Breast epithelium (tissue), 4 donors: ENCODE measurements at places on chromosomes 11 and 22.

GRCh38 chr11:118342503-118343161 lies at the start of gene CD3D:
TSS of gene CD3D (minus strand) at chr11:118342705. CDS start at chr11:118342607, 98 bp downstream.
- no peaks in the 10 kb centered on the region for H3K4me1 ChIP-seq
- H3K4me3 ChIP-seq = no peak within 1 kb of the TSS
- no peak within 1 kb of the TSS for H3K27ac ChIP-seq
- DNase-seq = no peak

DNA sequence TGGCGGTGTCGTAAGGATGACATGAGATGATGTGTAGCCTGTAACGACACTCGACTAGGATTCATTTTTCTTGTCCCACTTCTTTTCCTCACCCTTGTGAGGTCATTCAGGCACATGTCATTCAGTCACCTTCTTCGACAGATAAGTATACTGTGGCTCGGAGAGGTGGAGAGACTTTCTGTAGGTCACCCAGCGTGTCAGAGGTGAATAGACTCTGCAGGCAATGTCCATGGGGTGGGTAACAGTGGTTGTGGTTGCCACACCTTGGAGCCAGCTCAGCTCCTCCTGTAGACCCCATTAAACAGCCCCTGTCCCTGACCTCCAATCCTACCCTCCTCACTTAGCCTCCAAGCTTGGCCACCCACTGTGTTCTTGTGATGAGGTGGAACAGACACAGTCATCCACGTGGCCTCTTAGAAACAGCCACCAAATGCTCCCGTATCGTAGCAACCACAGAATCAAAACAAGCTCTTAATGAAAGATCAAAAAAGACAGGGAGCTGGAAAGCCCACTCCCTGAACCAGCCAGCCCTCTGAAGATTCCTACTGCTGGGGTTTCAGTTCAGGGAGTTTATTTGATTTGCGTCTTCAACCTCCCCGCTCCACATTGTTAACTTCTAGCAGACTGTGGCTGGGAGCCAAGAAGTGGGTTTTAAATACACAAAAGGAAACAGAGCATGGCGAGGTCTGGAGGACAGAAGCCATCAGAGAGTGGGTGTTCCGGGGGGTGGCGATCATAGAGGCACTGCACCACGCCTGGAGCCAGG lies 89.0 kb upstream of the GRK3 start:
- DNase-seq = no peak
- no peak overlapping the region for H3K4me3 ChIP-seq
- H3K27ac ChIP-seq = peak overlapping the region; percentile 15
- peaks cover 3% of the 10 kb centered on the region for H3K4me1 ChIP-seq
- no peaks in the 10 kb centered on the region for H3K36me3 ChIP-seq

DNA sequence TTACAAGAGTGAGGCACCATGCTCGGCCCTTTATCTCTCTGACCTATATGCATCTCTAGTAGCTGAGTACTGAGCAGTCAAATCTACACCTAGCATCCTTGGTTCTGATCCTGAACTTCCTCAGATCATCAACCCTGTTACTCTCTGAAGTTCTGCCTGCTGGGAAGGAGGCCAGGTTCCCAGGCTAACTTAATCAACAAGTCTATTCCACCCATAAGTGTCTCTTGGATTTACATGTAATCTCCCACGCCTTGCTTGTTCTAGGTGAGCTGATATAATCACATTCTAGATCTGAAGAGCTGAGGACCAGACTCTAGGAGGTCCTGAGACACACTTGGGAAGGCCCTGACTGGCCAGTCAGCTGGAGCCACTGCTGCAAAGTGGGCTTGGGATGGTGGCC lies 22.1 kb downstream of the CABP7 start:
- no peaks in the 10 kb centered on the region for H3K4me1 ChIP-seq
- no peaks in the 10 kb centered on the region for H3K36me3 ChIP-seq
- no peak overlapping the region for H3K4me3 ChIP-seq
- DNase-seq = no peak
- no peaks in the 10 kb centered on the region for H3K27me3 ChIP-seq
- H3K27ac ChIP-seq = no peak overlapping the region

DNA sequence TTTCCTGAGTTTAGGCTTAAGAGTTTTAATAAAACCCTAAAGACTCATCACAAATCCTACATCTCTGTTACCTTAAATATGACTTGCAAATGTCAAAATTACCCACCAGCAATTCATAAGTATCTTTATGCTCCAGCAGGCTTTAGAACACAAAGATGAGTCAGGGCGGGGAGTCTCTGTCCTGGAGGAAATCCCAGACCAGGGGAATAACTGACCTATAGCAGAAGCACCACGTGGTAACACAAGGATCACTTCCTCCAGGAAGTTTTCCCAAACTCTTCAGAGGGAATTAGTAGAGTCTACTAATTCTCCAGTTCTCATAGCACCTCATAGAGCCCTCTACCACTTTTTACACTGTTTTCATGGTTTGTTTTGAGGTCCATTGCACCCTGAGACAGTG lies 217.0 kb downstream of the NAV2 start:
- H3K4me1 ChIP-seq = peaks cover 5% of the 10 kb centered on the region
- H3K27me3 ChIP-seq = no peaks in the 10 kb centered on the region
- no peak overlapping the region for H3K4me3 ChIP-seq
- no peaks in the 10 kb centered on the region for H3K36me3 ChIP-seq
- no peak for DNase-seq

DNA sequence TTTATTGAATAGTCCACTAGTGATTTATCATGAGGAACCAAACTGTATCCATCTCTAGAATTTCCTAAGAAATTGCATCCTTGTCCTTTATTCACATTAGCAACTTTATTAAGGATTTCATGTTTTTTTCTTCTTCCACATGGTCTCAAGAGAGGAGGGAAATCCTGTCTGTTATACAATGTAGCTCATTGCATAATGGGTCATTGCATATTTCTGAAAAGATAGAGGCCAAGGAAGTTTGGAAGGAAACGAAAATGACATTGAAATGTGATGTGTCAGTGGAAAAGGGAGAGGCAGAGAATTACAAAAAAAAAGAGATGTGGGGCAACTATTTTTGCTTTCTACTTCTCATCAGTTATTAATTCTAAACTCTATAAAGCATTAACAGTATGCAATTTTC lies 353.1 kb downstream of the METTL15 start:
- H3K36me3 ChIP-seq = no peaks in the 10 kb centered on the region
- no peaks in the 10 kb centered on the region for H3K27me3 ChIP-seq
- no peaks in the 10 kb centered on the region for H3K4me1 ChIP-seq
- no peak overlapping the region for H3K4me3 ChIP-seq

DNA sequence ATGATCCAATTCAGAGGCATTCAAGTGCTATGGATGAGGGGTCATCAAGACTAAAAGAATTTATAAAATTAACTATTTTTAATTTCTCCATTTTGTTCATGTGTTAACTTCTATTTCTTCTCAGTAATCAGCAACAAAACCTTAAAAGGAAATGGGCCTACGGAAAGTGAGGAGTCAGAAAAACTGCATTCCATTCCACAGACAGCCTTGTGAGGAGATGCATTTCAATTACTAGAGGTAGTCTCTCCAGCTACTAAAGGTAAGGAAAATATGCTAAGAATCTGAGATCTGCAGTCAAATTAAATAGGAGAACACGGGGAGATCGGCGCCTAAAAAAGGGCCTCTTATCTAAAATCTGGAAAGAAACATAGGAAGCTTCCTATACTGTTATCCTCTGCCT lies 661.7 kb downstream of the DLG2 start:
- no peak overlapping the region for H3K27ac ChIP-seq
- no peaks in the 10 kb centered on the region for H3K36me3 ChIP-seq

DNA sequence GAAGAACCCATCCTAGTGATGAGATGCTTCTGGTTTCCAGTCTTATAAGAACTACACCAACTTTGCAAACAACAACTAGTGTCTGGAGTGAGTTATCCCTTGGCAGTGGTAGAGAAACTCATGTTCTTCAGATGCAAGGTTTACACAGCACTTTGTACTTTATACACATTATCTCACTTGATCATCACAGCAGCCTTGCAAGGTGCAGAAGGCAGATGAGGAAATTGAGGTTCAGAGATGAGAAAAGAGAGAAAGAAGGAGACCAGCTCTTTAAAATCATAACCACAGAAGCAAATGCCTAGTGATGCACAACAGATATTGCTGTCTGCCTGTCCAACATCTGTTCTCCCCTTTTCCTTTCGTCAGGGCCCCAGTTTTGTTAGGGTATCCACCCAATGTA lies 16.7 kb upstream of the CD44 start:
- H3K36me3 ChIP-seq = no peaks in the 10 kb centered on the region
- no peak overlapping the region for H3K27ac ChIP-seq

- no peaks in the 10 kb centered on the region for H3K27me3 ChIP-seq
- H3K27ac ChIP-seq = no peak overlapping the region
- no peaks in the 10 kb centered on the region for H3K4me1 ChIP-seq
- H3K4me3 ChIP-seq = no peak overlapping the region
- H3K36me3 ChIP-seq = no peaks in the 10 kb centered on the region
These were observed 1.9 kb downstream of the OR4S1 start for GRCh38 chr11:48307760-48308386.

DNA sequence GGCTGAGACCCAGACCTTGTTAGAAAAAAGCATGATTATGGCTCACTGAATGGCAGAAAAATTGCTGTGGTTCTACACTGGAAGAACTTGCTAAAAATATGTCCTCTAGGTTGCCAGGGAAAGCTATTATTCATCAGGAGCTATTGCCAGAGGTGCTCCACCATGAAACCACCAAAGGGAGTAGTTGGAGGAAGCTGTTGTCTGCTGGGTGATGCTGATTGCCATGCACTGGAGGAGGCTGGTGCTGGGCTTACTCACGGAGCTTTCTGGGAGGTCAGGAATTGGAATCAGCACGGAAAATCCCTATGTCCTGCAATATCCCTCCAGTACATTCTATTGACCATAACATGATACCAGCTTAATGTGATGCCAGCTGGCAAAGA lies 199.6 kb upstream of the ZBED5 start:
- H3K4me1 ChIP-seq = no peaks in the 10 kb centered on the region

DNA sequence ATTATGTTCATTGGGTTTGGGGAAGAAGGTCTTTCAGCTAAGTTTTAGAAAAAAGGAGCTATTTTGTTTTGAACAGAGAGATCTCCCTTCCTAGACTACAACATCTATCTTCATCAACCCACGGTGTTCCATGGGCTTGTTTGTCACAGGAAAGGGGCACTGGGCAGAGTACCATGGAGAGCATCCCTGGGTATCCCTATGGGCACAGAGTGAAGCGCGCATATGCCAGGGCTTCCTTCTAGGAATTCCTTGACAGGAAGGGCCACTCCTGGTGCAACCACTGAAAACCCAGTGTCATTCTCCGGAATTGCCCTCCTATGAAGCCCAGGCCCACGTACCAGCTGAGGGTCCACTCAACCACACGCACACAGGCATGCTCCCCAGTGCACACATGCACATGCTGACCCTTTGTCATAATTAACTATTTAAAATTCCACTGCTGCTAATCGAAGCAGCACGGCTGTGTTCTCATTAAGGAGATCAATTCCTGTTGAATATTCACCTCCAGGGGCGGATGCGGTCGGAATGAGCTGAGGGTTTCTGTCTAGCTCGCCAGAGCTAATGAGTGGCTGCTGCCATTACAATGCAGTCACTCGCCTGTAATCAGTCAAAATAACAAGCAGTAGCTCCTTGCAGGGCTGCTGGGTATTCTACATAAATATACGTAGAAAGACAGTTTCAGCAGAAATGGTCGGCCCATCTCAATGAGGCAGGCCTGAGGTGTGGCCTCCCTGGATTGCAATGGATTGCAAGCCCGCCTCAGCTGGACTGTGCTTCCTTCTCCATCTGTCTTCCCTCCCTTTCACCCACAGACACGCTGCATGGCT lies 512.5 kb downstream of the OPCML start:
- peaks cover 4% of the 10 kb centered on the region for H3K27me3 ChIP-seq
- DNase-seq = no peak
- H3K36me3 ChIP-seq = no peaks in the 10 kb centered on the region

DNA sequence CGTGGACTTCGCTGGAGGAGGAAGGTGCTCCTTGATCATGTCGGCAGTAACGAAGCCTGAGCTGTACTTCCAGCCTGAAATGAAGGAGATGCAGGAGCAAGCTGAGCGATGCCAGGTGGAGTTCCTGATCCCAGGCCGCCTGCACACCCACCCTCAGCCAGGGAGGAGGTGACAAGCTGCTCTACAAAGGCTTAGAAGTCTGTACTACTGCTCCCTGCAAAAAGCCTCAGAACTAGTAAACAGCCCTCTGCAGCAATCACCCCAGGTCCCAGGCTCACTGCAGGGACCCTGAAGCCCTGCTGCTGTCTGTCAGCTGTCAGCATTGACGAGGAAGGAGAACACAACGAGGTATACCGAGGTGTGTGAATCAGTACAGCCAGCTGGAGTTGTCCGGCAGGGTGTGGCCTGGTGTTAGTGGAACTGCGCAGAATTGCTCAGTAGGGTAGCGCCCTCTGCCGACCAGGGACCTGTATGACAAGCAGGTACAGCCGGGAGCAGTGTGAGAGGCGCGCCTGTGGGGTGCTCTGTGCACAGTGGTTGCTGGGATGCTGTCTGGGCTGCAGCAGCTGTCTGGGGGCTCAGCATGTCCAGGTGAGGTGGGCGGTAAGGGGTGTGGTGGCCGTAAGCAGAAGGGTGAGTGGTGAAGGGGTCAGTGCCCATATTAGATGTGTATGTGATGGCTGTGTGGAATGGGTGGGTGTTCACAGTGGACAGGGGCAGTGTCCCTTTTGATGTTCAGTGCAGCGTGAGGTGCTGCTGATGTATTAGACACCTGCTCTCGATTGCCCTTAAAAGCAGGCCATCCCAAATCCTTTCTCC lies 7.6 kb downstream of the CYB5R2 start:
- H3K27me3 ChIP-seq = no peaks in the 10 kb centered on the region

- no peaks in the 10 kb centered on the region for H3K27me3 ChIP-seq
- H3K4me1 ChIP-seq = peaks cover 4% of the 10 kb centered on the region
- no peak overlapping the region for H3K27ac ChIP-seq
- no peak for DNase-seq
- no peaks in the 10 kb centered on the region for H3K36me3 ChIP-seq
- no peak overlapping the region for H3K4me3 ChIP-seq
These were observed 2.3 kb downstream of the RTN4RL2 start for GRCh38 chr11:57462597-57462996.

DNA sequence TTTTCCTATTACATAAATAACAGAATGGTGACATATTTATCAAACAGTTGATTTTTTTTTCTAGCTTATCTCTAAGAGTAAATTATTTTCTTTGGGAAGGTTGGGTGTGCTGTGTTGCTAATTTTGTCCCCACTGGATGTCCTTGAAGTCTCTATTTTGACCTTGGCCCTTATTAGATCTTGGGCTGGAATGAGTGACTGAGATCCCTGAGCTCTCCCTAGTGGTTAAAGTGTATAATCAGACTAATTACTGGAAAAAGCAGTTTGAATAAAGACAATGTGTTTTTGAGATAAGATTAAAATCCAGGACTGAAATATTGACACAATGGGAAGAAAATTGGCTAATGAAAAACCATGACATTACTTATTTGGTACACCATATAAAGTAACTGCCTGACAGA lies 56.1 kb downstream of the AASDHPPT start:
- H3K36me3 ChIP-seq = no peaks in the 10 kb centered on the region
- H3K4me3 ChIP-seq = no peak overlapping the region
- DNase-seq = no peak
